ENCODE measurements at places on chromosomes 1 and 21.

DNA sequence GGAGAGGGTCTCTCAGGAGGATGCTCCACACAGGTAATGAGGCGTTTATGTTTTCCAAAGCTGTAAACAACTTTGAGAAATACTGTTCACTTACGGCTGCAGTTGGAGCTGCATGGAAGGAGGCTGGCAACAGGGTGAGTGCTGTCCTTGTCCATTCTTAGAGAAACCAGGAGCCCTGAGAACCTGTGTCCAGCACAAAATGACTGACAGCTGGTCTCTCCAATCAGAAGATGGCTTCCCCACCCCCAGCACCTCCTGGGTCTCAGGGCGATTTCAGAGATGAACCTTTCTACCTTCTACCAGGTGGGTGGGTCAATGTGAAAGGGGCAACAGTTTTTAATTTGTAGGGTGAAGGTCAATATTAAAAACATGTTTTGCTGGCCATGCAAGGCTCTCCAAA lies 353.6 kb downstream of the NPHP4 start:
- no peaks in the 10 kb centered on the region for H3K36me3 ChIP-seq
- no peak for DNase-seq
- H3K4me1 ChIP-seq, result peaks cover 2% of the 10 kb centered on the region
- H3K4me3 ChIP-seq, result no peak overlapping the region

DNA sequence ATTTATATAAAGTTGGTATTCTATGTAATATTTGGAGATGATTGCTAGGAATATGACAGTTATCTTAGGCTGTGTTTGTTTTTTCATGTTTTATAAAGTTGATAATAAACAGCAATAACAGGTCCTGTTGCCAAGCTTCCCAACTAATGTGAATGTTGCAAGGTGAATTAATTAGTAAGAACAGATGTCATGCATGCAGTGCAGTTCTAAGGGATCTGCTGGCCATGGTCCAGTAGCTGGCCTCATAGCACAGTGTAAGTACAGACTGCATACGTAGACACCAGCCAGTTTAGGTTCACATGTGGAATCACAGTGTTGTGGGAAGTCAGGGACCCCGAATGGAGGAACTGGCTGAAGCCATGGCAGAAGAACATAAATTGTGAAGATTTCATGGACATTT lies 478.2 kb downstream of the NEGR1 start:
- no peaks in the 10 kb centered on the region for H3K27me3 ChIP-seq
- no peak overlapping the region for H3K4me3 ChIP-seq
- DNase-seq, result no peak
- no peak overlapping the region for H3K27ac ChIP-seq
- H3K4me1 ChIP-seq, result no peaks in the 10 kb centered on the region

DNA sequence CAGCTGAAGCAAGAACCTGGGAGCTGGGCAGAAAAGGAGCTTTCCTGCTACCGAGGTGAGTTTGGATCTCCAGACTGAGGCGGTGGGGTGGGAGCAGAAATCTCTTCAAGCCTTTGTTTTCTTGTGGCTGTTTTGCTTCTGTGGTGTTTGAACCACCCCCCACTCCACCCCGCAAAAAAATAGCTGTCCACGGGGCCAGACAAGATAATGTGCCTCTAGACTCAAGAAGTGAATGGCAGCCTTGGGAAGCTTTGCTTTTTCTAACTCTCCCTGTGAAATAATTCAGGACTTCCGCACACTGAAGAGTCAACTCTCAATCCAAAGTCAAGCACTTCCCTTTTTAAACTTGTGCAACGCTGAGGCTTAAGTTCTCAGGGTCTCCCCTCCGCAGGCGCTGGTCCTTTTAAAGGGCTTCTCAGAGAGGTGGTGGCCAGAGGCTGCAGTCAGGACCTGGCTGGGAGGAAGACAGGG lies 159.6 kb upstream of the COA6 start:
- DNase-seq, result no peak
- peaks cover 62% of the 10 kb centered on the region for H3K27me3 ChIP-seq
- no peak overlapping the region for H3K27ac ChIP-seq
- peaks cover 4% of the 10 kb centered on the region for H3K36me3 ChIP-seq
- H3K4me3 ChIP-seq, result peak overlapping the region; percentile 85
- peaks cover 10% of the 10 kb centered on the region for H3K4me1 ChIP-seq

- H3K4me3 ChIP-seq, result no peak overlapping the region
- H3K27ac ChIP-seq, result no peak overlapping the region
- H3K4me1 ChIP-seq, result peaks cover 2% of the 10 kb centered on the region
- DNase-seq, result no peak
Measured at GRCh38 chr21:28633839-28634555, 358.7 kb downstream of the LTN1 start.

DNA sequence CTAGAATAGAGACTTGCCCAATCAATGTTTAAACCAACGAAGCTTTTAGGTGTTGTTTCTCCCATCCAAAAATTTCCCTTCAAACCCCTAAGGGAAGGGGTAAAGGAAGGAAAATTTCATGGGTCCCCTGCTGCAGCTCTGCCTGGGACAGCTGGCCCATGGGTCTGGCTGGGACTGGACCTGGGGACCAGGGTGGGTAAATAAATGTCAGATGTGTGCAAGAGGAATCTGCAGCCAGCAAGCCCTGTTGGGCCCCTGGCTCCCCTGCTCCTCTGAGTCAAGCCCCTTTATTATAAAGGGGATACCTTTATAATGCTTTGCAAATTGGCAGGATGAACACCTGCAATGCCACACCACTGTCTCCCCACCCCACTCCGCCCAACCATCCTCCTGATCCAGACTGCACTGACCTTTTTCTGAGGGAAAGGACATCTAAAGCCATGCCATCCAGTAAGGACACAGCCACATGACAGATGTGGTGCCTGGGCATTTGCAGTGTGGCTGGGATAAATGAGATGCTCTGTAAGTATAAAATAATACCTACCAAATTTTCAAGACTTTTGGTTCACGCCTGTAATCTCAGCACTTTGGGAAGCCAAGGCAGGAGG lies 1.9 kb upstream of the TMEM125 start:
- peaks cover 45% of the 10 kb centered on the region for H3K27me3 ChIP-seq
- H3K27ac ChIP-seq, result no peak overlapping the region
- DNase-seq, result no peak

DNA sequence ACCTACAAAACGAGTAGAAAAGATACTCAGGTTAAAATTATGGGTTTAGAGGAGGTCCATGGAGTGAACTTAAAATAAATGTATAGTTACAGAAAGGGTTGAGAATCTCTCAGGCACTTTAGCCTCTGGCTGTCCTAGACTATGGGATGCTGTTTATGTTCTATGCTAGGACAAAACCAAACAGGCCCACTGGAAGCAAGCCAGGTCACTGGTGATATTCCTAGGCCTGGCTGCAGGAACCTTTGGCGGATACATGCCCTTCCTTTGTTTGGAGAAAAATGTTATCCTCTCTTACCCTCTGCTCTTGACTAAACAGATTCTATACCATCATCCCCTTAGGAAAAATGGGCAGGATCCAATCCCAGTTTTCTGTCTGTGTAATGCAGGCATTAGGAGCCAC lies 90.7 kb upstream of the DUSP10 start:
- DNase-seq, result no peak
- peaks cover 2% of the 10 kb centered on the region for H3K36me3 ChIP-seq
- H3K27me3 ChIP-seq, result peaks cover 15% of the 10 kb centered on the region
- no peak overlapping the region for H3K4me3 ChIP-seq

DNA sequence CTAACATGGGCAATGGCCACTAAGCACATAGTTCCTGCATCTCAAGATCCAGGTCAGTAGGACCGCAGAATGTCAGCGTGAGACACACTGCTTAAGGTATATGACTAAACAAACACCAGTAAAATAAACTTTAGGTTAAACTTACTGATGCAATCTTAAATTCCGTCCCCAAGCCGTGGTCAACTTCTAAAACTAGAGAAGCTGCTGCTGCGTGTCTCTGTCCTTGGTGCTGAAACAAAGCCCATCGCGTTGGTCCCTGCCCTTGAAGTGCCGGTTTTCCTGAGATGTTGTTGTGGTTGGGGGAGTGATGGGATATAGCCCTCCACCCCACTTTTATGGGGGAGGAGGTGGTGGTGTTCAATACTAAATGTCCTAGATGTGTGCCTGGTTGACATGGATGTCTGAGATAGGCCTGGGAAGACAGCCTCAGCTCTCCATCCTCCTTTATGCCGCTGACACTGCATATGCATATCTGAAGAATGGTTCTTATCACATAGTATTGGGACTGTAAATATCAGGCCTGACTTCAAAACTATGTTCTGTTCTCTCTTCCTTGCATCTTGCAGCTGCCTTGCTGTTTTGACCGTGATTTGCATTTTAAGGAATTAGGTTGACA lies 72.0 kb upstream of the KCNA3 start:
- H3K36me3 ChIP-seq, result no peaks in the 10 kb centered on the region
- peak; percentile 31 for DNase-seq

GRCh38 chr1:72284348-72285073 lies 2.2 kb upstream of the NEGR1 start:
- H3K27ac ChIP-seq, result no peak overlapping the region
- peaks cover 3% of the 10 kb centered on the region for H3K36me3 ChIP-seq
- peaks cover 5% of the 10 kb centered on the region for H3K27me3 ChIP-seq
- H3K4me3 ChIP-seq, result no peak overlapping the region
- DNase-seq, result no peak
- H3K4me1 ChIP-seq, result peaks cover 15% of the 10 kb centered on the region

- peaks cover 2% of the 10 kb centered on the region for H3K4me1 ChIP-seq
- peaks cover 29% of the 10 kb centered on the region for H3K27me3 ChIP-seq
- DNase-seq, result no peak
- H3K4me3 ChIP-seq, result no peak overlapping the region
- no peaks in the 10 kb centered on the region for H3K36me3 ChIP-seq
Measured at GRCh38 chr1:236734141-236734765, 48.0 kb downstream of the ACTN2 start.

DNA sequence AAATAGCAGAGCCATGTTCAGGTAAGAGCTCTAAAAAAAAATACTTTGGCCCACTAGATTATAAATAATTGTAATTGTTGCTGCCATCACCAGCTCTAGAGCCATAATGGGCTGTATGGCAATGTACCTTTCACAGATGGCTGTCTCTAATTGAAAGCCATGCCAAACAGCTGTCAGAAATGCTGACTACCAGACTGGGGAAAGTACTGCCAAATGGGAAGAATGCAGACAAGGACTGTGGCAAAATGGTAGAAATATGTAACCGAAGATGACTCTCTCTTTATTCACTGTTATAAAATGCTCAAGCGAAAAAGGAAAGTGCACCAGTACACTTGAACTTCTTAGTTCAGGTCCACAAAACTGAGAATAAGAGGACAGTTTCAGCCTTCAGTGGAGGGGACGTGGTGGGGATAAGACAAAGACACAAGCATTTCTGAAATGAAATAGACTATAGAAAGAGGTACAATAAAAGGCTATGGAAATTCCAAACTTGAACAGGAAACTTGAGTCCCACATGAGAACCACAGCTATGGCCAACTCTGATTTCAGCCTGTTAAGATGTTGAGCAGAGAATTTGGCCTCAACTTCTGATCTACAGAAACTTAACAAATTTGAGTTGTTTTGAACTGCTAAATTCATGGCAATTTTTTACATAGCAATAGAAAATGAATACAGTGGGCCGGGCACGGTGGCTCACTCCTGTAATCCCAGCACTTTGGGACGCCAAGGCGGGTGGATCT lies 46.5 kb upstream of the LPGAT1 start:
- H3K27me3 ChIP-seq, result peaks cover 13% of the 10 kb centered on the region
- no peak for DNase-seq
- H3K27ac ChIP-seq, result no peak overlapping the region
- no peaks in the 10 kb centered on the region for H3K4me1 ChIP-seq

GRCh38 chr1:212685429-212685828 lies 14.2 kb downstream of the BATF3 start:
- DNase-seq, result no peak
- peaks cover 21% of the 10 kb centered on the region for H3K4me1 ChIP-seq
- no peak overlapping the region for H3K4me3 ChIP-seq
- H3K27me3 ChIP-seq, result peaks cover 14% of the 10 kb centered on the region
- H3K27ac ChIP-seq, result no peak overlapping the region

DNA sequence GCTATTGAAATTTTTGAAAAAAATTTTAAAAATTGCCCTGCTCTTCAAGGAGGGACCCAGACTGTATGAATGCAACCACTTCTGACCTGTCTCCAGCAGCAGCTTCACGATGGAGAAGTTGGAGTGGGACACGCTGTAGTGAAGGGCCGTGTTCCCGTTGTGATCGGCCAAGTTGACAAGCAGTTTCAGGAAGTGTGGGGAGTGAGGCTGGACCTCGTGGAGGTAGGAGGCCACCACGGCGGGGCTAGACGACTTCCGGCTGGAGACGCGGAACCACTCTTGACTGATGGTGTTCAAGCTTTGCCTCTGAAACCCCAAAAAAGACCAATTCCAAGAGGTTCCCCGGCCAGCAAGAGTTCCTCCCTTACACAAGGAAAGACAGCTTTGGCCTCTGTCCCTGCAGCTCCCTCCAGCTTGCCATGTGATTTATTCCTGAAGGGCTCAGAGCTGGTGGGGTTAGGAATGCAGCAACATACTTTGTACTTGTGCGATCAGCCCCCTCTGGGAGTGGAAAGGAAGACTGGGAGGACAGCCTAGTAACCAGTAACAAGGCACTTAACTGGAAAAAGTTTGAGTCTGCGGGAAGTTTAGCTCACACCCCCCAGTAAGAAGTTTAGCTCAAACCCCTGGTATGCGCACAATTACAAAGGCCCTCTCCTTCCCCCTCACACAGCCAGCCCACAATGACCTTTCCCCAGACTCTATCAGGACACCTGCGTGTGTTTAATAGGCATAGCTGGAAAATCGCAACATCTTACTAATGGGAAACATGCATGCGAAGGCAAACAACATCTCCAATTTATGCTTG lies 56.0 kb downstream of the KANK4 start:
- no peak overlapping the region for H3K27ac ChIP-seq
- no peak for DNase-seq
- H3K36me3 ChIP-seq, result peaks cover 2% of the 10 kb centered on the region
- peaks cover 27% of the 10 kb centered on the region for H3K27me3 ChIP-seq
- no peak overlapping the region for H3K4me3 ChIP-seq
- H3K4me1 ChIP-seq, result no peaks in the 10 kb centered on the region

GRCh38 chr1:19858893-19859292 lies 23.3 kb upstream of the OTUD3 start:
- no peak overlapping the region for H3K4me3 ChIP-seq
- H3K4me1 ChIP-seq, result peaks cover 3% of the 10 kb centered on the region
- peaks cover 4% of the 10 kb centered on the region for H3K36me3 ChIP-seq
- H3K27ac ChIP-seq, result no peak overlapping the region
- no peak for DNase-seq

DNA sequence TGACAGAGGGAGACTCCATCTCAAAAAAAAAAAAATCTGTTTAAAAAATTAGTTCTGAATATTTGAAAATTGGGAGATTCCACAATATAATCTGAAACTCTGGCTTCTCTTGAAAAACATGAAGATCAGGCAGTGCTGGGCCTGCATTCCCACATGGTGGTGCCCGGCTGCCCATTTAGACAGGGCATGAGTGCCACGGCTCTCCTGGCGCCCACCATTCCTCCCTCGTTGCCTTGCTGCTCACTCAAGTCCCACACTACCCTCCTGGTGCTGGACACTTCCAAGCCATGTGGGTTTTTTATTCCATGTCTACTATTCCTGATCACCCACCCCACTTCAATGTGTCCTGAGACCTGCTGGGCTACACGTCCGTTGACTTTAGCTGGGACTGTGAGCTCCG lies 10.8 kb upstream of the MYOM3 start:
- H3K36me3 ChIP-seq, result no peaks in the 10 kb centered on the region
- DNase-seq, result no peak
- H3K27me3 ChIP-seq, result peaks cover 32% of the 10 kb centered on the region
- no peak overlapping the region for H3K27ac ChIP-seq
- H3K4me3 ChIP-seq, result no peak overlapping the region
- no peaks in the 10 kb centered on the region for H3K4me1 ChIP-seq

- DNase-seq, result no peak
- H3K27ac ChIP-seq, result no peak overlapping the region
- no peaks in the 10 kb centered on the region for H3K27me3 ChIP-seq
- peaks cover 3% of the 10 kb centered on the region for H3K36me3 ChIP-seq
- H3K4me3 ChIP-seq, result no peak overlapping the region
Measured at GRCh38 chr21:29318354-29318753, 19.6 kb downstream of the BACH1 start.

GRCh38 chr1:24749886-24750285 lies 4.6 kb downstream of the CLIC4 start:
- H3K4me1 ChIP-seq, result peaks cover 9% of the 10 kb centered on the region
- no peak for DNase-seq
- H3K27ac ChIP-seq, result no peak overlapping the region
